Substantia nigra (tissue), 51 donors: ENCODE measurements at places on chromosomes 1 and 21.

GRCh38 chr1:66335859-66336640 is 197.9 kb upstream of the SGIP1 start:
- no peak for DNase-seq

DNA sequence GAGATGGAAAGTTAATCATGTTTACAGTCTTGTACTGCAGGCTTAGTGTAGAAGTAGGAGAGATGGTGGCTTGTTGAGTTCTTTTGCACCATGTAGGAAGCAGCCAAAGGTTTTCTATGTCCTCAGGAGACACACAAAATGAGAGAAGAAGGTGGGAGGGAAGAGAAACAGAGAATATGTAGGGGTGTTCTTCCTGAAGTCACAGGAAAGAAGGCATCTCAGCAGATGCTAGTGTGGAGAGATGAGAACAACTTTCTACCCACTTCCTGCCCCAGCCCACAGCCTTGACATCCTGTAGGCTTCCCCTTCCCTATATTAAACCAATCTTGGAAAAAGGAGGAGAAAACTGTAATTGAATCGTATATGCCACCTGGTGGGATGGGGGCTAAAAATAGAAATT is 217.0 kb downstream of the S1PR1 start:
- no peak for DNase-seq

DNA sequence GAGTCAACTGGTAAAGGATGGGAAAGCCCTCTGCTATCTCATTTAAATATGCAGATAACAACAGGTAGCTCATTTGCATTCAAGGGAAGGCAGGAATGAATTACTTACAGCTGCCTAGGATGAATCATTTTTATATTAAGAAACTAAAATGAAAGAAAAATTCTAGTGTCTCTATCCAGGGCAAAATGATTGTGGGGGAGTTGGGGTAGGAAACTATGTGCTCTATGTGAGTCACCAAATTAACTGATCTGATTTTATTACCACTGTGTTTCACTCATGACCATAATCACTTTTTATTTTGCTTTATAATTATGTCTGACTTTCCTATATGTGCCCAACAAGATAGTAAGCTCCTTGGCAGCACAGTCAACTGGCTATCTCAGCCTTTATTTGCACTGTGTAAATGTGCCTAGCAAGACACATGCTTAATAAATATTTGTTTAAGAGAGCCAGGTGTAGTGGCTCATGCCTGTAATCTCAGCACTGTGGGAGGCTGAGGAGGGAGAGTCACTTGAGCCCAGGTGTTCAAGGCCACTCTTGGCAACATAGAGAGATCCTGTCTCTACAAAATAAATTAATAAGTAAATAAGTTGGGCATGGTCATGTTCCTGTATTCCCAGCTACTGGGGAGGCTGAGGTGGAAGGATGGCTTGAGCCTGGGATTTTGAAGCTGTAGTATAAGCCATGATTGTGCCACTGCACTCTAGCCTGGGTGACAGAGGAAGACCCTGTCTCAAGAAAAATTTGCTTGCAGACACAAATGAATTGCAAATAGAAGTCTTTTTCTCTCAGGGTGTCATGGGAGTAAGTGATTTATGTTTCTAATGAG is 84.1 kb downstream of the SPAG17 start:
- no peak for DNase-seq

DNA sequence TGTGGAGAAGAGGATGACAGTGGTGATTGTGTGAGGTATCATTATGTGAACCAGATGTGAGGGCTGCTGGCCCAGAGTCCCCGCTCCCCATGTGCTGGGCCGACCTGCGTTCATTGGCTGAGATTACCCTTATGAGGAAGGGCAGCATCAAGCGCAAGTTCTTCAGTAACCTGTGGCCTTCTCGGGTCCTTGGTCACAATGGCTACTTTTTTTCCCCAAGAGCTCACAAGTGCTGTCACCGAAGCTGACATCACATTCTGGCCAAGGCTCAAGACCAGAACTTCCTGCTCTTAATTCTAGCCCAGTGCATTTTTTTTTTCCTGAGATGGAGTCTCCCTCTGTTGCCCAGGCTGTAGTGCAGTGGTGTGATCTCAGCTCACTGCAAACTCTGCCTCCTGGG is 262.9 kb downstream of the RHOU start:
- no peak for DNase-seq

GRCh38 chr1:185821612-185822385 is 87.6 kb downstream of the HMCN1 start:
- no peak for DNase-seq

- DNase-seq, result no peak
Measured at GRCh38 chr1:55362558-55362957, 147.4 kb upstream of the USP24 start.

GRCh38 chr1:30332116-30333094 is 391.0 kb downstream of the MATN1 start:
- no peak for DNase-seq

DNA sequence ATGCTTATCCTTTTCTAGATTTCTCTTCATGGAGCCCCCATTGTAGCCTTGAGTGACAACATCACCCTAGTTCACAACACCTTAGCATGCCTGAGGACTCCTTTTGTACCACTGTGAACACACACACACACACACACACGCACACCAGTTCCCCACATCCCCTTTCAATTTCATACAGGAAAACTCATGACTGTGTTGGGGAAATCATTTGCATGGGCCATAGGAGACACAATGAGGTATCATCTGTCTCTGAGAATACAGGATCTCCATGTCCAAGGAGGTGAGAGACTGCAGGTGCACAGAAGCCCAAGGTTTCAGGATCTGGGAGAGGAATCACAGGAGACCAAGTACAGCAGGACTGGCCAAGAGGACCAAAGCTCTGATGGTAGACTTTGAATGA is 119.7 kb downstream of the TPTE start:
- DNase-seq, result no peak

- peak; percentile 1 for DNase-seq
Measured at GRCh38 chr1:50308878-50309277, 114.4 kb downstream of the DMRTA2 start.

DNA sequence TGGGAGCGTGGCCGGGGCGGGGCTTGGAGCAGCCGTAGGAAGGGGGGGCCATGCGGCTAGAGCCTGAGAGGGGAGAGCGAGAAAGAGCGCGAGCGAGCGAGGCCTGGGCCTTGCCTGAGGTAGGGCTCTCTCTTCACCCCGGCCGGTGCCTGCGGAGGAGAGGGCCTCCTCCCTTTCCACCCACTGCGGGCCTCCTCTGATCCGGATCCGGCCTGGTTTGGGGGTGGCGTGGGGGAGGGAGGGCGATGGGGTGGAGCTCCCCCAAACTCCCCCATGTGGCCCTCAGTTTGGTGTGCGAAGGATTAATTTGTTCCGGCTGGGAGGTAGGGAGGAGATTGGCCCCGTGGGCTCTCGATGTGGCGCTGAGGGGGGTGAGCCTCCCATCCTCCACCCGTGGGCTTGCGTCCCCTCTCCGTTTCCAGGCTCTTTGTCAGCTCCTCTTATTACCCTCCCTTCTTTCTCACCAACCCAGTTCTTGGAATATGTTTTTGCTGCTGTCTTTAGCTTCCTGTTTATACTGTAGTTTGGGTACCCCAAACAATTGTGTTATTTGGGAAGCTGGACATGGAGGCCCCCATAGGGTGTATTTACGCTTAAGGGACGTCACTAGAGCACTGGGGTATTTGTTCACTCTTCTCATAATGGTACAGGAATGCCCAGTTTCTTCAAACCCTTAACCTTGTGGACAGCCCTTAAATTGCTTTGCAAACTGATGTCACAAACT is 685 bp downstream of the UBAP2L start:
- peak; percentile 71 for DNase-seq

DNA sequence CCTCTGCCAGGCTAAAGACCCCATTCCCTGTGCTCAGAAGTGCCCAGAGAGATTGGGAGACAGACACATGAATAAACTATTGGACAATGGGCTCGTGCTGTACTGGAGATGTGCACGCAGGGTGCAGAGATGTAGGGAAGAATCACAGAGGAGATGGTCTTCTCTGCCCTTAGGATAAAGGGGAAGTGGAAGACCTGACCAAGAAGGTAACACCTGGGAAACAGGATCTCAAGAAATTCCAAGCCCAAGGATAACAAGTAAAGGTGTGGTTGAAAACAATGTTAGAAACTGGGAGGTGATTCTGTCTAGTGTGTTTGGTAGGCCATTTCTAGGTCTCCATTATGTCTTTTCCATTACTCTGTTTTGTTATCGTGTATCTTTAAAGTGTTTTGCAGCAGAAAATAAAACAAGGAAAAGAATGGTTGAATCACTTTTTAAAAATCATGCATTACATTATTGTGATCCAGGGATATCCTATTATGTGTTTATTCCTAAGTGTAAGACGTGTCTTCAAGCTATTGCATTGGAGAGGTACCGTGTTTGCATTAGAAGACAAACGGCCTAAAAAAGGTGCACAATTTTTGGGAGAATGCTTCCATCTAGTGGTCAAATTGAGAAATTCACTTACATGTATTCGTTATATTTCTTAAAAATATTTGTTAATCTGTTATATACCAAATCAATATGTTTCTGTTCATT is 40.8 kb upstream of the KCTD3 start:
- no peak for DNase-seq

DNA sequence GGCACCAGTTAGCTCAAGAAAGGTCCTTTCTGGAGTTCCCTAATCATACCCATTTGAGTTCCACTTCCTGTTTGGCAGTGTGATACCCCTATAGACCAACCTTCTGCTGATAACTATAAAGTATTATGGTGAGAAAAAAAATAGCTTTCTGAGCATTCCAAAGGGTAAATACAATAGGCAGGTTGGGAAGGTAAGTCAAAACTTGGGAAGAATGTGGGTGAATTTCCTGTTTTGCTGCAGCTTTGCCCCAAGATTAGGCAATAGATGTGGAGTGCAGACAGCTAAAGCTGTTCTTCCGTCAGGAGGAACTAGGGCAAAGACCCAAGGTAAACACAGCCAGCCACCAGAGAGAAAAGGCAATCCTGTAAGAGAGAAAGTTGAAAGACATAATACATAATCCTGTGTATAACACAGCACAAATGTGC is 49.9 kb upstream of the GUCA2A start:
- no peak for DNase-seq

GRCh38 chr21:17257784-17258183 is 255.1 kb upstream of the CXADR start:
- no peak for DNase-seq

DNA sequence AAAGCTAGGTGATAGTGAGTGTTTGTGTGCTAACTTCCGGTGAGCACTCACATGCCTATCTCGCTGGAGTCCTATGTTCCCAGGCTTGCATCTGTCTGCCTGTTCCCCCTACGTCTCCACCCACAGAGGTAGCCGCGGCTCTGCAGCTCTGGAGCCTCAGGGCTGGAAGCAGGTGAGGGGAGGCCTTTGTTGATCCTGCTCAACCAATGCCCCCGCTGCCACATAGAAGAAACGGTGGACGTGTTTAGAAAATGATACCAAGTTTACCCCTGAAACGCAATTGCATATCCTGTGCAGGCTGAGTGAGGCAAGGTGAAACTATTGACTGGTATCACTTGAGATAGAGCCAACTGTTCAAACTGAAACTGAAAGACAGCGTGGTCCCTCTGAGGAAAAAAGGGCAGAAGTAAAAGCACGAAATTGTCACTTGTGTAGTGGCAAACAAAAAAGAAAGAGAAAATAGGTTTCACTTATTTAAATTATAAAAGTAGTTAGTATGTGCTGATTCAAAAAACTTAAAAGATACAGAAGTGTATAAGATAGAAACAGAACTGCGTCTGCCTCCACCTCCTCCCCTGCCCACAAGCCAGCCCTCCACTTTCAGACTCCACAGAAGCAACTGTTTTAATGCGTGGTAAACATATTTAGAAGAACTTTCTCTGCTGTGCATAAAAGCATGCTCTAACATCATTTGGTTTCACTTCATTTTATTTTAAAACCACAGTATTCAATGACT is 38.6 kb upstream of the ETS2 start:
- DNase-seq, result no peak

- no peak for DNase-seq
Measured at GRCh38 chr1:156689953-156690674, 12.9 kb upstream of the NES start.

DNA sequence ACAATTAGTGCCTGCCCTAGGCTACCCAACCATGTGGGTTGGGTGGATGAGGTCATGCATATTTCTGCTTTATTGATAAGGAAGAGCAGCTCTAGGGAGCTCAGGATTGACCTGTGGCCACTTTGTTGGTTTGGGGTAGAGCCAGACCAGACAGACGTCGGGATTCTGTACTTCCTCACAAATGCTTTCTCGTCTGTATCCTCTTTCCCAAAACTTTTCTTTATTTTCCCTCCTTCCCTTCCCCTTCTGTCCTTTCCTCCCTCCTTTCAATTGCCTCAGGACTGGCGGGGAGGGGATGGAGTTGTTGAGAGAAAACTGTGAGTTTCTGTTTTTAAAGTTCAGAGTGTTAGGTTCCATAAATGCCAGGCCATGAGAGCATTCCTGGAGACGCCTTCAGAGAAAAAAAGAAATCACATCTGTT is 68.0 kb downstream of the UCK2 start:
- DNase-seq, result no peak

- no peak for DNase-seq
Measured at GRCh38 chr1:4048076-4048475, 148.0 kb upstream of the C1orf174 start.

GRCh38 chr1:243549791-243550190 is 293.9 kb downstream of the SDCCAG8 start:
- DNase-seq, result no peak

DNA sequence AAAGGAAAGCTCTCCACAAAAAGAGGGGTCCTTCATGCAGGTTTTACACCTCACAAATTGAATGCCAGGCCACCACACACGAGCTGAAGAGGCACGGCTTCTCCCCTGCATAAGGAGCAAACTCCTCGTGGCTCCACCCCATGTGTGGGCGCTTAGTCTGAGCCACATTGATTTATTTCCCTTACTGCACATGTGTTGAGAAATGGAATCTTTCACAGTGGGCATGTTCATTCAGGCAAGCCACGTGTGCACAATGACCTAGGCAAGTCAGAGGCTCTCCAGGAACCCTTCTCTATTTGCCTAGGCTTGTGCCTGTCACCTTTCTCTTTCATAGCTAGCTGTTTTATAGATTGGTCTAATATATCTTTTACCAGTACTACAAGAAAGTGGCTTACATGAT is 120.5 kb downstream of the LTN1 start:
- DNase-seq, result no peak

GRCh38 chr1:238187575-238187949 is 296.8 kb upstream of the ZP4 start:
- DNase-seq, result no peak

- no peak for DNase-seq
Measured at GRCh38 chr21:35743571-35743970, 316.8 kb downstream of the SETD4 start.

GRCh38 chr1:54370287-54370989 is 35.8 kb downstream of the SSBP3 start:
- no peak for DNase-seq

- DNase-seq, result no peak
Measured at GRCh38 chr1:8816831-8817411, 519 bp downstream of the RERE start.

DNA sequence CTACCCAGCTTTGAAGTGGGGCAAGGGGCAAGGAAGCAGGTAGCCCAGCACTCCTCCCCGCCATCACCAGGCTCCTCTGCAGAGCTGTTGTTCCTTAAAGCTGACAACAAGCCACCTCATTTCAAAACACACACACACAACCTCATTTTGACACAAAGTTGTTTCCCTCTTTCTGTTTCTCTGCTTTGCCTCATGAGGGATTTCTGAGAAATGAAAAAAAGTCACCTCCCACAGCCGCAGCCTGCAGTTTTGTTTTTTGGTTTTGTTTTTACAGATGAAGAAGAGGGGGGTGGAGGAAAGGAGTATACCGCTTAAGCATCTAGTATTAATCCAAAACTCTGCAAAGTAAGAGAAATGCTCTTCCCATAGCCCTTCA is 12.1 kb downstream of the MCL1 start:
- DNase-seq, result no peak
